ENCODE measurements at places on chromosomes 2 and 18. TPM values are rescaled to one million over a fixed set of nuclear protein-coding genes. Genes with fewer than 3 reads are reported as not detected.
A peak's percentile ranks its signal among the peaks of the same experiment; 100 is the strongest.

GRCh38 chr2:235773188-235773928, 279.5 kb downstream of the AGAP1 start:
- no peak for DNase-seq

GRCh38 chr18:46787674-46788073, 30.8 kb upstream of the ST8SIA5 start:
- no peak for DNase-seq

GRCh38 chr2:11290211-11290610, 54.2 kb downstream of the ROCK2 start:
- no peak for DNase-seq

DNA sequence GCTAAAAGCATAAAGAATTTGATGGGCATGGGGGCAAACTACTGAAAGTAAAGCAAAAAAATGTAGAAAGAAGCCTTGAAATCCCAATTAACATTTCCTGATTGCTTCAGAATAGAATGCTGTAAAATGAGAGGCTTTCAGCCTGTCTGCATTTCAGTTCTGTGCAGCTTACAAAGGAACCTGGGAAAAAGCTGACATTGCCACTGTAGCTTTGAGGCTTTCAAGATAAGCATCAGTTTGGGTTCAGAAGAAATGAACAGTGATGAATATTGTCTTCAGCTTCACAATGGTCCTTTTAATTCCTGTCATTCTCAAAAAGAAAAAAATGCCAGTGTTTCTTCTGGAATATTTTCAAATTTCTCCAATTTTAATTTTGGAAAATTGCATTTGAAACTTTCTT, 242.7 kb downstream of the LRRTM1 start:
- no peak for DNase-seq

- no peak for DNase-seq
Measured at GRCh38 chr2:112582314-112582746, 2.1 kb upstream of the CHCHD5 start.

DNA sequence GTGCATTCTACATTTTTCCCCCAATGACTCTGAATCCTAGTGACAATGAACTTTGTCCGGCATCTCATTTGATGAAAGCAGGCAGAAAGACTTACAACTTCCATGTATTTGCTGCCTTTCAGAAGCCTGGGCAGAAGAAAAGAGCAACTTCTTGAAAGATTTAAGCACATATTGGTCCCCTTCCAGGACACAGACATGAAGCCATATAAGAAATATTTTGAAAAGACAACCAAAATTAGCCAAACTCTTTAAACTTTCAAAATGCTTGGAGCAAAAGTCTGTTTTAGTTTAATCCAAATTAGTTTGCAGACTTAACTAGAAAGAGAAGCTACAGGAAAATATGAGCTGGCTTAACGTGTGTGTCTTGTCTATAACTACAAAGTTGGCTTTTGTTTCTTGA, 492.5 kb downstream of the NR4A2 start:
- DNase-seq = no peak

DNA sequence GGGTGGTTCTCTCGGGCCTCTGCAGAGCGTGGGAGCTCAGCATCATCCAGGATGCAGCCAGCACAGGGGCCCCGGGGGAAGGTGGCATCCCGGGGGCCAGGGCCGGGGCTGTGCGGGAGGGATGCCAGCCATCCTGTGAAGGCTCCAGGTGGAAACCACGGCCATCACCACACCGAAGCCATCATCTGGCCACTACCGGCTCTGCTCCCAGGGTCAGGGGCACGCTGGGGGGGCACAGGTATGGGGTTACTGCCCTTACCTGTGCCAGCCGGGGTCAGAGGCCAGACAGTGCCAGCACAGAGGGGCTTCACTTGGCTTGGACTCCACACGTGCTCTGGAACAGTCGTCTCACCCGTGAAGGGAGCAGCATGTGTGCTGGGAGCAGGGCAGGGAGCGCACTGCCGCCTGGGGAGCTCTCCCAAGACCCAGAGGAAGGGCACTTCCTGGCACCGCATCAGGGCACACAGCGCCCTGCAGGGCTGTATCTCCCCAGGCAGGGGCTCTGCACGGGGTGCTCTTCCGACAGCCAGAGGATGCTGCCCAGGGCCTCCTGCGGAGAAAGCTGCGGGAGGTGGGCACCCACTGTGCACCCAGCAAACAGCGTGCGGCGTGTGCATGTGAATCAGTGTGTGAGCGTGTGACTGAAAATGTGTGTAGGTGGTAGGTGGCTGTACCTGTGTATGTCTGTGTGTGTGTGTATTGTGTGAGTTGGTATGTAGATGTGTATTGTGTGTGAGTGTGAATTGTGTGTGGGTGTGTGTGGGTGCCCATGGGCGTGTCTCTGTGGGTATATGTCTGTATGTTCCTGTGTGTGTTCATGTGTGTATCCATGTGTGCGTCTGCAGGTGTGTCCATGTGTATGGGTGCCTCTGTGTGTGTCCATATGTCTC, 75.0 kb downstream of the PTGR3 start:
- DNase-seq = no peak

- peak; percentile 66 for DNase-seq
Measured at GRCh38 chr2:199457147-199458008, at the start of gene SATB2. SATB2 (minus strand) TSS chr2:199457939; CDS start chr2:199456037, 1,902 bp downstream.

- DNase-seq = no peak
Measured at GRCh38 chr2:11305338-11305737, 39.1 kb downstream of the ROCK2 start.

DNA sequence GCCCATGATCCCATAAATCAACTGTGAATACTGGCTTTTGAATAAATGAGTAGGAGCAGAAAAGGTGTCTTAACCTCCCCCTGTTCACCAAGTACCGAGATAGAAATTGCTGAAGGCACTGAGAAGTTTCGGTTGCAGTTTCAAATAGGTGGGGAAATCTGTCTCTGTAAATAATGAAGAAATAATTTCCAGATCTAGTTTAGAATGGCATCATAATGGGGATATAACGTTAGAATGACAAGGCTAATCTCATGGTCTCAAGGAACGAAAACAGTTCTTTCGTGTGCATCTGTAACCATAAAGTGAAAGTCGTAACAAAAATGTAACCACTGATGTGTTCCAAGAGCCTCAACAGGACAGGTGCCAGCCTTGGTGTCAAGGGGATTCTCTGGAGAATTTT, 49.9 kb upstream of the TMEM18 start:
- DNase-seq = no peak

DNA sequence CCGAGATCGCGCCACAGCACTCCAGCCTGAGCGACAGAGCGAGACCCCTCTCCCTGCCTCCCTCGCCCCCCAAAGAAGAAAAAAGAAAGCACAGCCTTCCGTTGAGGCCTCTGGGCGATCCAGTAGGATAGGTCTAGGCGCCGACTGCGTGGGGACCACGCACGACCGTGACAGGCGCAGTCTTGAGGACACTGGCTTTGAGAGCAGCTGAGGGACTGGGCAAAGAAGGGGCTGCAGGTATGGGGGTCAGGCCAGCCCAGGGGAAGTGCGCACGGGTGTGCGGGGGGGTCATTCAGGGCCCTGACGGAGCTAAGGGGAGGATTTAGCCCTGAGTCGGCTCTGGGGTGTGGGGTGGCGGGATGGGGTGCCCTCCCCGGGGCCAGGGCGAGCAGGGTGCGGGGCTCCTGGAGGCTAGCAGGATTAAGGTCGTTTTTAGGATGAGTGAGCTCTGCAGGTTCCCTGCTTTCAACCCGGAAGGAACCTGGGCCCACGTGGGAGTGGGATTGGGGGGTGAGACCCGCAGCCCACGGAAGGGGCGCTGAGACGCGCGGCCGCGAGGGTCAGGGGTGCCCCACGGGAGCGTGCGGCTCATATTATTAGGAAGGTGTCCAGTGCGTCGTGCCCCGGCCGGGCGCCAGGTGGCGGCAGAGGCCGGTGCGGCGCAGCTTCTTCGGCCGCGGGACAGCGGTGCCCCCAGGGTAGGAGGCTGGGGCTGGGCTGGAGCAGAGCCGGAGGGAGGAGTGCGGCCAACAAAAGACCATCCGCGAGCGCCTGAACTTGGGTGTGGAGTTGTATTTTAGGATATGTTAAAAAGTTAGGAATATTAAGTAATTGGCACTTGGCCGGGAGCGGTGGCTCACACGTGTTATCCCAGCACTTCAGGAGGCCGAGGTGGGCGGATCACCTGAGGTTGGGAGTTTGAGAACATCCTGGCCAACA, 20.5 kb upstream of the ZNF236 start:
- DNase-seq = no peak

DNA sequence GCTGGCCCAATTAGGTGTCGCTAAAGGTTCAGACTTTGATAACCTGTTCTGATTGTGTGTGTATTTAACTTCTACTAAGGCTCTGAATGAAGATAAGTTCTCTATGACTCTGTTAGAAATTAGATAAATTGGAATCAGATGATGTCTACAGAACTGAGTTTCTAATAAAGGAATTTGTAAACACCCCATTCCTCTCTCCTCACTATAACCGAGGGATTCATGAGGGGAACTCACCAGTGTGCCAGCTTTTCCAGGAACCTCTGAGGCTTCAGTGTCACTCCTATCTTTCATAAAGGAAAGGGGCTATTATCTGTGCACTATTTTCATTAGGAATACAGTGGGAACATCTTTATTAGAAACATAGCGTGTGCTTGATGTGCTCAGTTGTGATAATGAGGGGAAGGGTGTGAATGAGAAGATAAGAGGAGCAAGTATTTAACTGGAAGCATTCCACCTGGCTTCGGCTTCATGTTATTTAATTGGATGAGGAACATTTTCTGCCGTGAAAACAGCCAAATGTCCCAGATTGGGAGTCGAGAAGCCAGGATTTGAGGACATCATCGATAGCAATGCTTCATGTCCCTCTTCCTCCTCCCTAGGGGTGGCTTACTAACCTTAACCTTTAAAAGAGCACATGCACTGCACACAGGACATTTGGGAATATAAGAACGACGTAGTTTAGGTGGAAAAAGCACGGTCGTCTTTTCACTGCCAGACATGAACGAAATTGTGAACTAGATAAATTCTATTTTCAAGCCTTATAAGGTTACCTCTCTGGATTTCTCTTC, 84.8 kb upstream of the TCF4 start:
- DNase-seq = no peak

- DNase-seq = no peak
Measured at GRCh38 chr18:4399929-4400328, 55.2 kb downstream of the DLGAP1 start.

DNA sequence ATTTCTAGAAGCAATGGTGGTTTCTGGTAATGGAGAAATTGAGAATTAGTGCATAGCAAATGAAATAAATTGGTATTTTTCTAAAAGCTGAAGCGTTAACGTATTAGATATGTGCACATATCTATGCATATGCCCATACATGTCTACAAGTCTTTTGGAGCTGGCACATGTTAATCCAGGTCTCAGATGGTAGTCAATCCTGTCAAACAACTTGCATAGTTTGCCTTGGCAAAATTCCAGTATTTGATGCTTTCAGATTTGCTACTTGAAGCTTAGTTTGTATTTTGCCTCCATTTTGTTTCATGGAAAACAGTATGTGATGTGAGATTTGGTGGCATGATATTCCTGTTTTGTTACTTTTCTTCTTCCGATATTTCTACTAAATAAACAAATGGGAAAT, 304.6 kb downstream of the PARD3B start:
- no peak for DNase-seq

DNA sequence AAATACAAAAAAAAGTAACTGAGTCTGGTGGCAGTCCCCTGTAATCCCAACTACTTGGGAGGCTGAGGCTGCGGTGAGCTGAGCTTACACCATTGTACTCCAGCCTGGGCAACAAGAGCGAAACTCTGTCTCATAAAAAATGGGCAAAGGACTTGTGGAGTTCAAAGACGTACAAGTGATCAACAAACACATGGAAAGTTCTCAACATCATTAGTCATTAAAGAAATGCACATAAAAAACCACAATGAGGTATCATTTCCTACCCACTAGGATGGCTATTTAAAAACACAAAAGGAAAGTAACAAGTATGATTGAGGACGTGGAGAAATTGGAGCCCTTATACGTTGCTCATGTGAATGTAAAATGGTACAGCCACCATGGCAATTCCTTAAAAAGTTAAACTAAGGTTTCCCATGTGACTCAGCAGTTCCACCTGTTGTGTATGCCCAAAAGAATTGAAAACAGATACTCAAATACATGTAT, 52.3 kb downstream of the RAB10 start:
- no peak for DNase-seq

- DNase-seq = no peak
Measured at GRCh38 chr2:70116936-70117552, 29.8 kb downstream of the PCBP1 start.

- DNase-seq = no peak
Measured at GRCh38 chr2:86556508-86556907, 6.7 kb downstream of the CHMP3 start.

Gene PRKRA
- total RNA-seq = 31.1 TPM

Gene RAPGEF4
- 1.2 TPM for total RNA-seq

Gene DYNC1I2
- 81.9 TPM for total RNA-seq

Gene SP5
- total RNA-seq = 1.7 TPM

Gene HADHA
- total RNA-seq = 239 TPM

Gene TXNDC2
- total RNA-seq = not detected

Gene NEUROD1
- 2.2 TPM for total RNA-seq

Gene SP100
- total RNA-seq = 69.3 TPM

Gene ANKRD62
- 0.37 TPM for total RNA-seq

Gene TOGARAM2
- 0.17 TPM for total RNA-seq

Measured in left colon (tissue), 2 donors.